ENCODE measurements at places on chromosomes 1 and 21.

DNA sequence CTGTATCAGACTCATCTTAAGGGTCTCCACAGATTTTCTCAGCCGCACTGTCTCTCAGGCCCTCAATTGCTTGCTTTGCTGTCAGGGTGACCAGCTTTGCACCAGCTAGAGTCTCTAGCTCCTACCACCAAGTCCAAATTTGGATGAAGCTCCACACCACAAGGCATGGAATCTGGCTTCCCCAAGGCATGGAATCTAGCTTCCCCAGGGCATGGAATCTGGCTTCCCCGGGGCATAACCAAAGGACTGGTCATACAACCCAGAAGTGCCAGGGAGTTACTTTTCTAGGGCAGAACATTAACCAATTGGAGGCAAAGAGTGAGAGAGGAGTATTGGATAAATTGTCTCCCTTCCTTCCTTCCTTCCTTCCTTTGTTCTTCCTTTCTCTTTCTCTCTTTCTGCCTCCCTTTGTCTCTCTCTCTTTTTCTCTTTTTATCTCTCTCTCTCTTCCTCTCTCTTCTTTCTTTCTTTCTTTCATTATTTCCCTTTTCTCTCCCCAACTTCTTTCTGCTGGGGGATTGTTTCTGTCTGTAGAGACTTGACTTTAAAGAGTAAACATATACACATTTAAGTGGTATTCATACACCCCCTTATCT lies 76.9 kb upstream of the HAO2 start:
- DNase-seq = no peak

DNA sequence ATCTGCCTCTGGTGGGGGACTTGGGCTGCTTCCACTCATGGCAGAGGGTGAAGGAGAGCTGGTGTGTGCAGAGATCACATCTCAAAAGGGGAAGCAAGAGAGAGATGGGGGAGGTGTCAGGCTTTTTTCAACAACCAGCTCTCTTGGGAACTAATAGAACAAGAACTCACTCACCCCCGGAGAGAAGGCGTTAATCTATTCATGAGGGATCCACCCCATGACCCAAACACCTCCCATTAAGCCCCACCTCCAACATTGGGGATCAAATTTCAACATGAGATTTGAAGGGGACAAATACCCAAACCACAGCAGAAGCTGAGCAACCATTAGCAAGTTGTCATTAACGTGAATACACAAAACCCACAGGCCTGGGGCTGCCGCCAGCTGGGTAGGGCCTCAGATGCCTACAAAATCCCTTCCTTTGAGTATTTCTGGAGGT lies 12.0 kb upstream of the VWA5B1 start:
- DNase-seq = no peak

DNA sequence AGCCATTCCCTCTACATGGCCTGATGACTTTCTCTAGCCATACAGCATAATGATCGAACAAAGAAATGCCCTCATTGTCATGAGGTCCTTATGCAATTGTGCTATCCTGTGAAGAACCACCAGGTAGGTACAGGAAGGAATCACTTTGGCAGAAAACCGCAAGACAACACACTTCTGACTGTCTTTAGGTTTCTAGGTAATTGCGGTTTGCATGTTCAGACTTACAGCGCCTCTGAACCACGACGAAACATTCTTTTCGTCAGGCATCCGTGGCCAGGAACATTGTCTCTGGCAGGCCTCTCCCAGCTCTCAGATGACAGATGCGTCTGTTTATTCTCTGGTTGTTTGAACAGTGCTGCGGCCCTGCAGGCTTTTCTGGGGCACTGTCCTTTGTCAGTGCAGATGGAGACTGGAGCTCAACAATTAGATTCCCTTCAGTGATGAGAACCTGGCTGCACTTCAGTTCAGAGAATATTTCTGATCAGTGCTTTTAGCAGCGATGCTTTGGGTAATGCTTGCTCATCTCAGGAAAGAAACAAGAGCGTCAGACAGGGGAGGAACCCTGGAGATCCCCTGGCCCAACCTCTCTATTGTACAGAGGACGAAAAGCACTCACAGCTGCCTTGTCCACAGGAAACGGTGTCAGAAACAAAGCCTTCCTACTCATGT lies 63.4 kb downstream of the B3GALT5 start:
- DNase-seq = no peak

- peak; percentile 79 for DNase-seq
Observed at GRCh38 chr1:198577444-198577843, 37.0 kb upstream of the ATP6V1G3 start.

DNA sequence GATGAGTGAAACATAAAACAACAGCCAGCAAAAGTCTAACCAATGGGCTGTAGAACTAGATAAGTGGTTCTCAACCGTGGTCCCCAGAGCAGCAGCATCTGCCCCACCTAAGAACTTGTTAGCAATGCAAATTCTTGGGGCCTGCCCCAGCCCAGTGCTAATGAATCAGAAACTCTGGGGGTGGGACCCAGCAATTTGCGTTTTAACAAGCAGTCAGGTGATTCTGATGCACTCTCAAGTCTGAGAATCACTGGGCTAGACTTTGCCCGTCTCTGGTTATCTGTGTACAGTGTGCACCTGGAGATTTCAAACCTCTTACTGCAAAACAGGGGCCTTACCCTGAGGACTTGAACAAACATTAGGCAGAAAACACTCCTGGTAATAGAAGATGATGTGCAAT lies 66.5 kb downstream of the PLXNA2 start:
- no peak for DNase-seq

DNA sequence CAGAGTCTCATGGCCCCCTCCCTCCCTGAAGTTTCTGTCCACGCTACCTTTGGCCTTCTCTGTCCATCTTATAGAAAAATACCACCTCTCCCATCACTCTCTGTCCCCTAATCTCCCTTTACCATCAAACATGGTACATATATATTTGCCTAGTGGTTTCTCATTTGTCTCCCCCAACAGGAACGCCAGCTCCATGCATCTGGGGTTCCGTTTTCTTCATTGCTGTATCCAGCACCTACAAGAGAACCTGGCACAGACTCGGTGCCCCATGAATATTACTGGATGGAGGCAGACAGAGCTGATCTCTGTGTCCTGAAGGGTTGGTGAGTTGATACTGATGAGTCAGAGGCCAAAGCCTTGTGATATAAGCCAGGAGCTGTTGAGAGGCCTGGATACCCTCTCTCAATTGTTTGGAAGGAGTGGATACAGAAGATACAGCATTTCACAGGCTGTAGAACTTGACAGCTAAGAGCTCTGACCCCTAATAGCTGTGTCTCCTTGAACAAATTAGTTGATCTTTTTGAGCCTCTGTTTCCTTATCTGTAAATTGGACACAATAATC lies 21.9 kb downstream of the HEYL start:
- DNase-seq = no peak

DNA sequence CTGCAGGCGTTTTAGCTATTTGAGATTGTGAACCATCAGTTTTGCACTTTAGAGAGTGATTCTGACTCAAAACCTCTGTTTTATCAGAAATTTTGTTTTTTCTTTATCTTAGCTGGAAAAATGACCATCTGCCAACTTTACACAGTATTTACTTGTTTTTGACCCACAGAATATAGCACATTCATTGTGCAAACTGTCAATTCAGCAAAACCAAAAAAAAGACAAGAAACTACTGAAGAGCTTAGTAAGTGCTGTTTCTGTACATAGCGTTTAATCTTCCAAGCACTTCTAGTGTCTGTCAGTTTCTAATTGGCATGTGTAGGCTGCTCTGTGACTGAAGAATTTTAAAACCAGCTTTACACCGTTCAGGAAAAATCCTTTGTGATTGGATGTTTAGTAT lies 76.0 kb upstream of the VANGL1 start:
- DNase-seq = no peak
